ENCODE measurements at places on chromosomes 7 and 10.

GRCh38 chr10:73910401-73910763 is 550 bp upstream of the PLAU start:
- no peak for DNase-seq

DNA sequence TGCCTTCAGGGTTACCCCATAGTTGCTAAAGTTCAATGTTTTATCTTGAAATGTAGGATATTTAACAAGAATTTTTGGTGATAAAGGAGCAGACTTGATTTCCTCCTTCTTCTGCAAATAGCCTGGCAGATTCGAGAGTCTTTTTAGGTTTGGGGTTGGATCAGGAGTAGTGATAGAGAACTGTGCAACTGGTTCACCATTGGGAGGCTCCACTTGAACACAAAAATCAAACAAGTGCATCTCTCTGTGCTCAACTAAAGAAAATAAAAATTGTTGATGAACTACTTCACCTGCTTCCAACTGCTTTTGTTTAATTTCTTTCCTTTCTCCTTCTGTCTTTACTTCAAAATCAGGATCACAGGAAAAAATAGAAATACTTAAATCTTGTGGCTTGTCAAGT is 58.5 kb downstream of the MACC1 start:
- DNase-seq: no peak

DNA sequence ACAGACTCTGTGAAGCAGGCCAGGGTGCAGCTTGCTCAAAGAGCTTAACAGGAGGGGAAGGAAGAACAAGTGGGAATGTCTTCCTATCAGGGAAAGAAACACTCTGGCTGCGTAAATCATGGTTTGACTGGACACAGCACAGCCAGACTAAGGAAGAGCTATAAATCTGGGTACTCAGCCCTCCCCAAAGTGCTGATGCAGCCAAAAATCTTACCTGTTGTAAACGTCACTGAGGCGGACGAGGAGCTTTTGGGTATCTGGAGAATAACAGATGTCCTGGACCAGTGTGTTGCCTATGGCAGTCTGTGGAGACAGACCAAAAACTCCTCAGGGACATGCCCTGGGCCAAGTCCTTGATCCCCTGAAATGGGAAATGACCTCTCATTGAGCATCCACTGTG is 43.1 kb upstream of the HNRNPH3 start:
- no peak for DNase-seq

GRCh38 chr7:2212906-2213305 is 19.8 kb downstream of the MAD1L1 start:
- no peak for DNase-seq

GRCh38 chr10:48572414-48572813 is 32.5 kb downstream of the ARHGAP22 start:
- DNase-seq: no peak

- DNase-seq: no peak
Observed at GRCh38 chr7:2807460-2807844, 36.7 kb downstream of the GNA12 start.
